HepG2 (cell line): ENCODE measurements at places on chromosomes 2 and 18.

DNA sequence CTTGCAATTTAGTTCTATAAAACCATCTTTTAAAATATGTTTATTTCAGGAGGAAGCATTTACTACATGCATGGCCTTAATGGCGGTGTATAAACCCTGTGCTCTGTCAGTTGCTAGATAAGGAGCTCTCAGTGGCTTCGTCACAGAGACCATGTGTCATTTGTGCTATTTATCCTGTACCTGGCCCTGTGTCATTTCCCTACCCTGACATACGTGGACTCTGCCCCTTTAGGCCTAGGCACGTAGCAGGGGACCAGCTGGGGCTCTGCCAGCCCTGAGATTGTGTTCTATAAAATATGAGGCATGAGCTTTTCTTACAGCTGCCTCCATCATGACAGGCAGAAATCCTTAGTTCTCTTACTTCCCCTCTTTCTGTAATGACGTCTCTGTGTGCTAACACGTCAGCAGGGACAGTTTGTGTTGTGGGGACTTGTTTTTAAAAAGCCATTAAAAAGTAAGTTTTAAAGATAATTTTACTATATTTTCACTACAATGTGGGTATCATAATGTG lies 88.0 kb downstream of the ITGB1BP1 start:
- peak; percentile 85 for DNase-seq
- H3K27me3 ChIP-seq, result no peaks in the 10 kb centered on the region
- peaks cover 89% of the 10 kb centered on the region for H3K4me1 ChIP-seq

GRCh38 chr2:72103690-72104089 lies 44.0 kb downstream of the CYP26B1 start:
- H3K4me1 ChIP-seq, result no peaks in the 10 kb centered on the region
- H3K27ac ChIP-seq, result no peak overlapping the region
- H3K36me3 ChIP-seq, result no peaks in the 10 kb centered on the region
- no peak overlapping the region for H3K4me3 ChIP-seq

- H3K27me3 ChIP-seq, result no peaks in the 10 kb centered on the region
- no peak overlapping the region for H3K4me3 ChIP-seq
- H3K36me3 ChIP-seq, result no peaks in the 10 kb centered on the region
- no peak overlapping the region for H3K27ac ChIP-seq
- DNase-seq, result peak; percentile 23
Observed at GRCh38 chr2:72780477-72780876, 45.4 kb downstream of the EXOC6B start.

- peaks cover 19% of the 10 kb centered on the region for H3K27me3 ChIP-seq
- H3K27ac ChIP-seq, result no peak overlapping the region
- 0 out of 2 replicates have a peak, but pooled peaks cover 5% of the 10 kb centered on the region for H3K4me1 ChIP-seq
- no peaks in the 10 kb centered on the region for H3K36me3 ChIP-seq
Observed at GRCh38 chr2:24914713-24915112, 5.3 kb downstream of the ADCY3 start.

- H3K4me3 ChIP-seq, result no peak overlapping the region
- no peak overlapping the region for H3K27ac ChIP-seq
- no peaks in the 10 kb centered on the region for H3K27me3 ChIP-seq
- DNase-seq, result no peak
Observed at GRCh38 chr18:75201282-75202270, 7.4 kb downstream of the PTGR3 start.

DNA sequence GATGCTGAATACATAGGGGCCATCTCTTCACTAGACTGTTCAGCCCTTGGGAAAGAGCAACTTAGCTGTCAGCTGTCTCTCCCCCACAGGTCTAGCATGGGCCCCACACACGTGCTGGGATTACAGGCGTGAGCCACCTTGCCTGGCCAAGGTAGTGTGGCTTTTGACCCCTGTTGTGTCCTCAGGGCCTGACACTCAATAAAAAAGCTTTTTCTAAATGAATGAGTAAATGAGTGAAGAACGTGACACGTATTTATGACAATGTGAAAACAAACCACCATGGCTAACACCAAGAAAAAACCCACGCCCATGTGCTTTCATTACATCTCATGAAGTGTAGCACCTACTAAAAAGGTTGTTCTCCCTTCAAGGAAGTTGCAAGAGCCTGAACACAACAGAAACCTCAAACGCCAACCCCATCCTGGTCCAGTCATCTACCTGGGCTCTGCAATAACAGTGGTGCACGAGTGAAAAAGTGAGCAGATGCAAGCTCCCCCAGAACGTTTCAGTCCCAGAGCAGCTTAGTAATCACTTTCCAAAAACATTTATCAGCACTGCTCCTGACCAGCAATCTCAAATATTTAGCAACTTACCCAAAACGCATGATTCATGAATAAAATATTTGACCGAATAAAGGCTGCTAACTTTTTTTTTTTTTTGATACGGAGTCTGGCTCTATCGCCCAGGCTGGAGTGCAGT lies 3.4 kb downstream of the WDFY1 start:
- H3K27ac ChIP-seq, result no peak overlapping the region
- no peaks in the 10 kb centered on the region; the same call in 2 of the 3 replicates for H3K27me3 ChIP-seq
- no peak overlapping the region for H3K4me3 ChIP-seq
- H3K4me1 ChIP-seq, result peaks cover 63% of the 10 kb centered on the region
- no peak for DNase-seq

DNA sequence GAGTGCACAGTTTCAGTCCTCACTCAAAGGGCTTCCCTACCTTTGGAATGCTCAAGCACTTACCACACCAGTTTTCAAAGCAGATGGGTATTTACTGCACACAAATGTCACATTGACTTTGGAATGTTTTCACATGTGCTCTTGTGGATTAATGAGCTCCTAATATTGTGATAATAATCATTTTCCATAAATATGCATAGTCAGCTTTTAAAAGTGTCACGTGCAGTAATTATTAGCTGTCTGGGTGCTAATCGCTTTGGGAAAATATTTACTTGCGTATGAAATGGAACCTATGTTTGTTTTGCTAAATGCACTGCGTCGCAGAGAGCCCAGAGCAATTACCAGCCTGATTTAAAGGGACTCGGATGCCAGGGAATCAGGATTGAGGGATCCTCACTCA lies 229.3 kb downstream of the SMAD2 start:
- no peaks in the 10 kb centered on the region for H3K4me1 ChIP-seq
- H3K4me3 ChIP-seq, result no peak overlapping the region
- no peaks in the 10 kb centered on the region for H3K36me3 ChIP-seq
- no peaks in the 10 kb centered on the region for H3K27me3 ChIP-seq
- no peak overlapping the region for H3K27ac ChIP-seq

- no peak for DNase-seq
- no peak overlapping the region for H3K27ac ChIP-seq
- no peaks in the 10 kb centered on the region for H3K4me1 ChIP-seq
- H3K4me3 ChIP-seq, result no peak overlapping the region
Observed at GRCh38 chr2:30620102-30620501, 173.1 kb downstream of the LCLAT1 start.

DNA sequence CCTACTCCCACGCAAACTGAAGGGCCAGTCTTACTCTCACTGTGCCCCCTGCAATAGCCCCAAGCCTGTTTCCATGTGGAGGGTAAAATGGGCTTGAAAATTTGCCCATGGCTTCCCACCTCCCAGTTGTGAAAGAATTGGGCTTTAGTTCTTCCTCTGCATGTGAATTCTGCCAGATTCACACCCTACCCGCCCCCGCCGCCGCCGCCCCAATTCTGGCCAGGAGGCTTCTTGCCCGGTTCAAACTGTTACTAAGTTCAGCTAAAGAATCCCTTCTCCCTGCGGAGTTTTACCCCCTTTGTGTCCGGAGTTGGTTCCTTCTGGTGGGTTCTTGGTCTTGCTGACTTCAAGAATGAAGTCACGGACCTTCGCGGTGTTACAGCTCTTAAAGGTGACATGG lies 25.5 kb upstream of the SAP130 start:
- no peaks in the 10 kb centered on the region; the same call in 1 of the 2 replicates for H3K27me3 ChIP-seq
- DNase-seq, result no peak
- H3K36me3 ChIP-seq, result no peaks in the 10 kb centered on the region
- H3K4me1 ChIP-seq, result peaks cover 17% of the 10 kb centered on the region

- H3K4me1 ChIP-seq, result 0 out of 2 replicates have a peak, but pooled peaks cover 5% of the 10 kb centered on the region
- H3K27ac ChIP-seq, result no peak overlapping the region
- H3K4me3 ChIP-seq, result no peak overlapping the region
- no peaks in the 10 kb centered on the region for H3K36me3 ChIP-seq
- no peak for DNase-seq
- H3K27me3 ChIP-seq, result no peaks in the 10 kb centered on the region
Observed at GRCh38 chr2:224260372-224261020, 141.4 kb downstream of the FAM124B start.

- H3K27me3 ChIP-seq, result no peaks in the 10 kb centered on the region
- no peaks in the 10 kb centered on the region for H3K4me1 ChIP-seq
- H3K27ac ChIP-seq, result no peak overlapping the region
- H3K36me3 ChIP-seq, result peaks cover 6% of the 10 kb centered on the region; the same call in 1 of the 2 replicates
- H3K4me3 ChIP-seq, result no peak overlapping the region
Observed at GRCh38 chr2:105082107-105082506, 44.2 kb downstream of the MRPS9 start.

- no peak overlapping the region for H3K27ac ChIP-seq
- H3K36me3 ChIP-seq, result no peaks in the 10 kb centered on the region
- no peaks in the 10 kb centered on the region for H3K27me3 ChIP-seq
- H3K4me1 ChIP-seq, result no peaks in the 10 kb centered on the region
Observed at GRCh38 chr2:140808820-140809219, 1322.0 kb downstream of the LRP1B start.

GRCh38 chr2:54384301-54385203 lies 71.6 kb upstream of the SPTBN1 start:
- H3K4me1 ChIP-seq, result peaks cover 15% of the 10 kb centered on the region
- peak overlapping the region; percentile 26; the same call in 1 of the 2 replicates for H3K4me3 ChIP-seq
- no peaks in the 10 kb centered on the region; the same call in 1 of the 2 replicates for H3K27me3 ChIP-seq
- no peak overlapping the region for H3K27ac ChIP-seq
- no peaks in the 10 kb centered on the region for H3K36me3 ChIP-seq
- DNase-seq, result peak; percentile 53

DNA sequence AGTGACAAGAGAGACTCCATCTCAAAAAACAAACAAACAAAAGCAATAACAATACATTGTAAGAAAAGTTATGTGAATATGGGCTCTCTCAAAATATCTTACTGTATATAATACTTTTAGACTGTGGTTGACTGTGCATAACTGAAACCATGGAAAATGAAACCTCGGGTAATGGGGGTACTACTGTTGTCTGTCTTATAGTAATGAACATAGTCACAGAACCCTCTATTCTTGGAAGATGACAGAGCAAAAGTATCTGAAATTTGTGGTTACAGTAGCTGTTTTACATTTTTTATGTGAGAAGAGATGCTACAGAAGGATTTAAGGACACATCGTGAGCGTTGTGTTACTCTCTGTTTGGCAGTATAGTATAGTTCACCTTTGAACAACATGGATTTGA lies 60.5 kb downstream of the MAP4K4 start:
- no peak overlapping the region for H3K27ac ChIP-seq
- DNase-seq, result no peak
- no peak overlapping the region for H3K4me3 ChIP-seq
- H3K36me3 ChIP-seq, result no peaks in the 10 kb centered on the region

- H3K27me3 ChIP-seq, result no peaks in the 10 kb centered on the region; the same call in 2 of the 3 replicates
- H3K27ac ChIP-seq, result no peak overlapping the region
- no peak overlapping the region for H3K4me3 ChIP-seq
- DNase-seq, result peak; percentile 68
- no peaks in the 10 kb centered on the region for H3K4me1 ChIP-seq
Observed at GRCh38 chr18:32552421-32553030, 81.8 kb upstream of the GAREM1 start.

GRCh38 chr2:219155054-219155644 lies 5.5 kb downstream of the NHEJ1 start:
- H3K4me3 ChIP-seq, result no peak overlapping the region
- DNase-seq, result peak; percentile 83
- H3K27ac ChIP-seq, result no peak overlapping the region
- H3K4me1 ChIP-seq, result peaks cover 6% of the 10 kb centered on the region
